ENCODE measurements at places on chromosomes 12 and 14.

- DNase-seq: no peak
These were observed 587 bp upstream of the C12orf75 start for GRCh38 chr12:105329926-105330282.

- DNase-seq: no peak
These were observed 147.2 kb downstream of the DACT1 start for GRCh38 chr14:58784931-58785330.

- no peak for DNase-seq
These were observed 5.5 kb upstream of the CCDC197 start for GRCh38 chr14:93991649-93992048.

- no peak for DNase-seq
These were observed 92.8 kb upstream of the FLRT2 start for GRCh38 chr14:85437148-85437547.

DNA sequence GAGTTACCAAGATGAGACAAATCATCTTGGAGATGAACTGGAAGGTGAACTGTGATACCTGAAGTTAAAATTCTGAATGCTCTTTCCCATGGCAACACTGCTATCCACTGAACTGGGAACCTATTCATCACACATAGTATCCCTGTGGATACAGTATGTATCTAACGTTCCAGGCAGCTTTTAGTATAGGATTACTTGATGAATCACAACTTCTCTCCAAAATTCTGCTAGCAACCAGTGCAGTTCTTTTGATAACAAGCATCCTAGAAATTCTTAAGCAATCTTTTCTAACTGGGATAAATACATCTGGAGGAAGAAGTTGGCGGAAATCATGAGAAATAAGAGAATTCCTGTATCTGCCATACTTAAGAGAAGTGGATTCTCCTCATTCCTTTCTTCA, 66.4 kb downstream of the PAWR start:
- no peak for DNase-seq

GRCh38 chr12:48977290-48978281, 536 bp upstream of the WNT1 start:
- DNase-seq: peak; percentile 83
